ENCODE measurements at places on chromosomes 1 and 21.

- DNase-seq: no peak
Measured at GRCh38 chr1:180889325-180889724, 23.4 kb upstream of the KIAA1614 start.

DNA sequence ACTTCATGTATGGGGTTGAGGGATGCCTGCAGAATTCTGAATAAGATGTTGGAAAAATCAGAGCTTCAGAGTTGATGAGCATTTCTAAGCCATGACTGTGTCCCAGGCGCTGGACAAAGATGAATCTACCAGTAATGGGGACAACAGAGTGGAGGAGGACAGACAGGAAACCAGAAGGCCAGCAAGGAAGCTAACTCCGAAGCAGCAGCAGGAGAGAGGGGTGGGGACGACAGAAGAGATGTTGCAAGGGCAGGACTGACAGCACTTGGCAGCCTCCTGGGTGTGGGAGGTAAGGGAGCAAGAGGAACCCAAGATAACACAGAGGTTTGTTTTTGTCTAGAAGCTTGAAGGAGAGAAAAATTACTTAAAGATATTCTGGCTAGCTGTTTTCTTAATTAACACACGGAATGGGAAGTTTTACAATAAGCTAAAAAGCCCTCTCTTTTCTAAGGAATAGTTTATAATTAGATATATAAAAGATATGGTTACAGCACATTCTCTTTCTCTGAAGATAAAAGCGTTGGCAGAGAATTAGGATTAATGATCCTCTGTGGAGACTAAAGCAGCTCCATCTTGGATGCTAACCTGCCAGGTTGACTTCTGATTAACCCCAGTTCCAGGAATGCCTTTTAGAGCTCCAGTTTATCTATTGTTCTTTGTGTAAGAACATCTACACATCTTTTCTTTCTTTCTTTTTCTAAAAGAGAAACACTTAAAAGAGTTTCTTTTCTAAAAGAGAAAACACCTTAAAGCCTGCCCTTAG, 92.7 kb downstream of the TENT5C start:
- DNase-seq: no peak

GRCh38 chr1:40783001-40783905, at the start of gene KCNQ4:
TSS of gene KCNQ4 (plus strand) at chr1:40783787. CDS start at chr1:40784094, 307 bp downstream.
- no peak for DNase-seq

DNA sequence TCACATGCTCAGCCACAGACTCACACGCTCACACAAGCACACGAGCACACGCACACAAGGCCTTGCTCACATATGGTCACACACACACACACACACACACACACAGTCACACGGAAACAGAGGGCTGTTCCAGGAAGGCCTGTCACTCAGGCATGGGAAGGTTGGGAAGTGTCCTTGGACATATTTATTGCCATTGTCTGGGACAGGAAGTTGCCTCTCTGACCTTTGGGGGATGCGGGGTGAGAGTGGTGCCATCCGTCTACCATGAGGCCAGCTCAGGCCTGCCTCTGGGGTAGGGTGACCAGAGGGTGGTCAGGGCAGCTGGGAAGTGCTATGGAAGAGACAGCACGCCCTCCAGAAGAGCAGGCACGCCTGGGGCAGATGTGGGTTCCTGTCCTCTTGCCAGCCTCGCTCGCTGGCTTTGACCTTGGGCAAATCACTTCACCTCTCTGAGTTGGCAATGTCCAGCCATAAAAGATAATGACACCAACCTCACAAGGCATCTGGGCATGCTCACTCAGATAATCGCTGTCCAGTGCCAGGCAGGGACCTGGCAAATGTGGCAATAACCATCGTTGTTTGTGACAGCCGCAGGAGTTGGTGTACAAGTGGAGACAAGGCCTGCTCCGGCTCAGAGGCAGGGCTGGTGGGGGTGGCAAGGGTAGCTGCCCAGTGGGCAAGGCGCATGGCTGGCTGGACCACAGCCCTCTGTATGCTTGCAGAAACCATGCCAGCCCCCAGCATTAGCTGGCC, 8.0 kb upstream of the GUCA2A start:
- no peak for DNase-seq

GRCh38 chr21:17903029-17903806, 84.1 kb upstream of the C21orf91 start:
- peak; percentile 5 for DNase-seq

- DNase-seq: no peak
Measured at GRCh38 chr1:191320062-191320461, 838.2 kb upstream of the RGS18 start.

DNA sequence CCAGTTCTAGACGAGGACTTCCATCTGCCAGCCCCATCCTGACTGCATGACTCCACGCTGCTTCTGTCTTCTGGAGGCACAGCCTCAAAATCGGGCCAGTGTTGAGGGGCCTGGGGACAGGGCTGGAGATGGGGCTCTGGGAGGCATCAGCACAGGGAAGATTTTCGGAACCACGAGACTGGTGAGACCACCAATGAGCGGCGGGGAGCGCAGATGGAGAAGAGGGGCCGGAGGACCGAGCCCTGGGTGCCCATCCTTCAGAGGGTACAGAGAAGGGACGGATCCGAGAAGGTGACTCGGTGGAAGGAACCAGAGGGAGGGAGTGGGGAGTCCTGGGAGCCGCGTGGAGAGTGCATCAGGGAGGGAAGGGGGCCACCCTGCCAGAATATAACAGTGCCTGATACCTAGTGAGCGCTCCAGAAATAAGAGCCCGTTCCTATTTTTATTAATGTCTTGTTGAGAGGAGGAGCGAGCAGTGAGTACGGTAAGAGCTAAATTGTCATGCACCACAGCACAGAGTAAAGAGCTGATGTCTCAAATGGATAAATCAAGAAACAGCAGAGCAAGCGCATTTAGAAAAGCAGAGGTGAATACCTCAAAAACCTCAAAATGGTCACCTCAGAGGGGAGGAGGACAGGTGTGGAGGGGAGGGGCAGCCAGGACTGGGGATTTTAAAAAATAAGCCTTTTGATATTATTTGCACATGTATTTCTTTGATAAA, 26.2 kb upstream of the KIF26B start:
- no peak for DNase-seq

GRCh38 chr1:53517821-53518352, 58.7 kb downstream of the DMRTB1 start:
- no peak for DNase-seq

DNA sequence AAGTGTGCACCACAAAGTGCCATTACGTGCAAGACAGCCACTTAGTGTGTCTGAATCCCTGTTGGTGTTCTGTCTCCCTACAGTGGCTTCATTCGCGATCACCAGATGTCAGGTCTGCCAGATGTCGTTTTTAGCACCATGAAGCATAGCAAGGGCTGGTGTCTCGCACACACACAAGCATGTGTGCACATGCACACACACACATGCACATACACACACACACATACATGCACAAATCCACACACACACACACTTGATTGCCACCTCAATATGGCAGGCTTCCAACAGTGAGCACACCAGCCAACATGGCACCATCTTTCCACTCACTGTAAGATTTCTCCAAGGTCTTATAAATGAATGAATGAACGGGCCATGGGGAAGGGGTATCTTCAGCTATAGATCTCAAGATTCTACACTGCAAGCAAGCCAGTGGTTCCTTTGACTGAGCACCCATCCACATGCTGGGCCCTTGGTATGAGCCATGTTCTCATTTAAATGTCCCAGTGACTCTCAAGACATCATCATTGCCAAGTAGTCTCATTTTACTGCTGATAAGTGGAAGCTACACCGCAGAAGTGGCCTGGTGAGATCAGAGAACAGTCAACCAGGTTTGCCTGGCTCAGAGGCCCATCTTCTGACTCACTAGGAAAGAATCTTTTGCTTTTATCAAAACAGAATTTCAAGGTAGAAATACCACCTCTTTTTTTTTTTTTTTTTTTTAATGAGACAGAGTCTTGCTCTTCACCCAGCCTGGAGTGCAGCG, 84.9 kb downstream of the SIM2 start:
- peak; percentile 84 for DNase-seq

- DNase-seq: peak; percentile 81
Measured at GRCh38 chr1:151008244-151009205, at the start of gene PRUNE1. TSS of gene PRUNE1 (plus strand) at chr1:151008449. CDS start at chr1:151008633, 184 bp downstream.

DNA sequence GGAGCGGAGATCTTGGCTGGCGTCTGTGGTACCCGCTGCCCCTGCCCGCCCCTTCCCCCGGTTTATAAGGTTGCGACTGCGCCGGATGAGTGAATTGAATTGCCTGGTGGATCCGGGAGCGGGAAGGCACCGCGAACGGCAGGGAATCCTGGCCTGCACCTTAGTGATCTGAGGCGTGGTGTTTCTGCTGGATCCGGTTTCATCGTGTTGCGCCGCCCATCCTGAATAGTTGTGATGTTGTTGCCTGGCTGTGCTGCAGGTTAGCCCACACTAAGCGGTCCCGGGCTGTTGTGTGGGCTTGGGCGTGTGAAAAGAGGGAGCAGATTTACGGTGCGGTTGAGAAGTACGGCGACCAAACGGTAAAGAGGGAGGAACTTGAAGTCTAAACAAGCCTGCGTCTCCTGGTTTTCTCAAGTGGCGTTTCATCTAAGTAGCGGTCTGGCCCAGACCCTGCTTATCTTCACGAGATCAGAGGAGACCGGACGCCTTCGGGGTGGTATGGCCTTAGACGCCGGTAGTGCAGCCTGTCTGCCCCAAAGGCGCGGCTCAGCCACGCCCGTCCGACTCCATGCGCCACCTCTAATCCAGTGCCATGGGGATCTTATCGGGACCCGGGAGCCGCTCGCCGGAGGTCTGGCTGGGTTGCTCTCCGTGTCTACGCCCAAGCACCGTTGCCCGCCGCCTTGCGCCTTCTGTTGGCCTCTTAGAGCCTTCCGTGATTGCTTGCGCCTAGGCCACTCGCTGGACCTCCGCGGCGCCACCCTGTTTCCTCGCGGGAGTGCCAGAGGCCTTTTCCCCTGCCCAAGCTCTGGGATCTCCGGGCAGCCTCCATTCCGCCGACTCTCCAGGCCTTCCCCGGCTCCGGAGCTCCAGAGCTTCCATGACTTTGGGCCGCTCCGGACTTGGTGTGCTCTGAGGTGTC, 87.5 kb upstream of the RHOU start:
- DNase-seq: peak; percentile 11

GRCh38 chr1:205936846-205937586, 6.2 kb downstream of the SLC26A9 start:
- peak; percentile 27 for DNase-seq

DNA sequence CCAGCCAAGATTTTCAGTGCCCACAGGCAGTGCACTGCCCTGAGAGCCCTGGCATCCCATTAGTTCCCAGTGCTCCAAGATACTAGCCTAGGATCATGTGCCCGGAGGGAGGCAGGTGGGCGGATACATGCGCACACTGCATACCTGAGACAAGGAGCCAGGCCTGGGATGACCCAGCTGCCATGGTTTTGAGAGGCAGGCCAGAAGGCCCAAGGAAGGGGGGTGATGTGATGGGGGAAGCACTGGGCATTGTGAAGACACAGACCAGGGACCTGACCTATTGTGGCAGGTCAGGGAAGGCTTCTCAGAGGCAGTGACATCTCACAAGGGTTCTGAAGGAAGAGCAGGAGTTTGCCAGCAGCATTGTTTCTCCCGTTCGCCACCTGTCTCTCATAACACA, 3.6 kb downstream of the ZC3H12A start:
- DNase-seq: no peak

- no peak for DNase-seq
Measured at GRCh38 chr1:40075266-40075665, 21.8 kb downstream of the PPT1 start.

DNA sequence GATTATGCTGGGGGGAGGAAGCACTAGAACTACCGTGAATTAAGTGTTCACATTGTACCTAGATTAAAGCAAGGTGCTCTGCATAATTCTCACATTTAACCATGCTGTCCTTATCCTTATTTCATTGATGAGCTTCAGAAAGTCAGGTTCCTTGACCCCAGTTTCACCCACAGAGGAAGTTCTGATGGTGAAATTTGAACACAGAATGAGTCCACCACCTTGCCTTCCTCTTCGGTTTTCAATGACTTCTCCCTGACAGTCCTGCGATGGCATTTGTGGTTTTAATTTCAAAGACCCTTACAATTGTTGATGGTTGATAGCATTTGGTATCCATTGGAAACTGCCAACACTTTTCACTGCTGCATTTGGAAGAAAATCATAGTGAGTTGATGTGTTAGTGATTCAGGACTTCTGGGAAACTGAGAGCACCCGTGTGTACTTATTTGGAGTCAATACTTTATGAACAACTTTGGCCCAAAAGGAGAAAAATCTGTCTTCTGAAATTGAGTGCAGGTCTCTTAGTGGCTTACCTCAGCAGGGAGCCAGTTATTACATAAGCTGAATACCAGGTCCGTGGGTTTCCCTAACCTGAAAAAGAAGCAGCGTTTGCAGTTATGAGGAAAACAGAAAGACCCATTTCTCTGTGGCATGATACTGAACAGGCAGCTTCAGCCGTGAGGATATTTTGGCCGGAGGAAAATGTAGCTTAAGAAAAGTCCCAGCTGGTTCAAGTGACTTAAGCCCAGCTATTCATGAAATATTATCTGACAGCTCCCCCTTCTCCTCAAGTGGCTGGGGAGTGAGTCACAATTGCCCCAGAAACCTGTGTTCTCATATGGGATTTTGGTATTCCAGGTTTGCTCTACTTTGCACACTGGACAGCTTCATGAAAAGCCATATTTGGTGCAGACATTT, 47.5 kb downstream of the ROR1 start:
- peak; percentile 68 for DNase-seq

GRCh38 chr1:8411803-8412182, 93.9 kb downstream of the SLC45A1 start:
- DNase-seq: no peak

DNA sequence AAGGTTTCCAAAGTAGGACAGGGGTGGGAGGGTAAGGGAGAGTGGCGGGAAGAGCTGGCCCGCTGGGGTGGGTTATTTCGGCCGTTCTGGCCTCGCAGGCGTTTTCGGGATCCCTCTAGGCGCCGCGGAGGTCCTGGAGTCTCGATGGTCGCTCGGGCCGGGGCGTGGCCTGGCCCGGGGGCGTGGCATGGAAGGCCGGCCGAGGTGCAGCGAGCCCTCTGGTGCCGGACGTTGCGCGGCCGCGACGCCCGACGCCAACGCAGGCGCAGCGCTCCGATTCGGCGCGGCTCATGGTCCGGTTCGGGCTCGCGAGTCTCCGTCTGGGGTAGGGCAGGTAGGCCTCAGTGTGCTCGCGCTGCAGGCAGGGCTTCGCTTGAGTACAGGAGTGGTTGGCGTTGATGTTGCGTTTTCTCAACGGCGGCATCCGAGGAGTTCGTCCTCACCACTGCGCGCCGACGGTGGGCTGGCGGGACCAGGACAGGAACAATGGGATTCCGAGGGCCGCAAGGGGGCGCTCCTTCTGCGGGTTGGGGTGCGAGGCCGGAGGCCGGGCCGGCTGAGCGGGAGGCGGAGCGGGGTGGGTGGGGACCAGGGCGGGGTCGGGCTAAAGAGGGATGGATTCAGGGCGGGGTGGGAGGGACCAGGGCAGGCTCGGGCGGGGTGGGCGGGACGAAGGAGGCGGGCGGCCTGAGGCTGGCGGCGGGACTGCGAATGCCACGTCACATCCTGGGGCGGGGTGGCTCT, at the start of gene PGBD2:
Gene PGBD2, plus strand, starts transcription at position 227 of the 744 bp plus-strand sequence. CDS start 7,628 bp downstream, outside the sequence.
- DNase-seq: peak; percentile 60

GRCh38 chr1:240149484-240150094, 57.9 kb downstream of the FMN2 start:
- no peak for DNase-seq

- DNase-seq: no peak
Measured at GRCh38 chr1:35567947-35568558, 5.1 kb upstream of the TFAP2E start.

GRCh38 chr1:98210064-98210463, 289.2 kb upstream of the DPYD start:
- DNase-seq: peak; percentile 97

Data from non-pigmented ciliary epithelial cell (primary cell).